ENCODE measurements at places on chromosomes 5 and 9. TPM values are rescaled to one million over a fixed set of nuclear protein-coding genes. Genes with fewer than 3 reads are reported as not detected.

FOXI1 gene
- not detected for total RNA-seq

CD274 gene
- 3.6 TPM for total RNA-seq

EIF4E1B gene
- total RNA-seq, result not detected

KCNMB1 gene
- not detected for total RNA-seq

NTRK2 gene
- 0.54 TPM for total RNA-seq

ABHD17B gene
- total RNA-seq, result 14.6 TPM

DNA sequence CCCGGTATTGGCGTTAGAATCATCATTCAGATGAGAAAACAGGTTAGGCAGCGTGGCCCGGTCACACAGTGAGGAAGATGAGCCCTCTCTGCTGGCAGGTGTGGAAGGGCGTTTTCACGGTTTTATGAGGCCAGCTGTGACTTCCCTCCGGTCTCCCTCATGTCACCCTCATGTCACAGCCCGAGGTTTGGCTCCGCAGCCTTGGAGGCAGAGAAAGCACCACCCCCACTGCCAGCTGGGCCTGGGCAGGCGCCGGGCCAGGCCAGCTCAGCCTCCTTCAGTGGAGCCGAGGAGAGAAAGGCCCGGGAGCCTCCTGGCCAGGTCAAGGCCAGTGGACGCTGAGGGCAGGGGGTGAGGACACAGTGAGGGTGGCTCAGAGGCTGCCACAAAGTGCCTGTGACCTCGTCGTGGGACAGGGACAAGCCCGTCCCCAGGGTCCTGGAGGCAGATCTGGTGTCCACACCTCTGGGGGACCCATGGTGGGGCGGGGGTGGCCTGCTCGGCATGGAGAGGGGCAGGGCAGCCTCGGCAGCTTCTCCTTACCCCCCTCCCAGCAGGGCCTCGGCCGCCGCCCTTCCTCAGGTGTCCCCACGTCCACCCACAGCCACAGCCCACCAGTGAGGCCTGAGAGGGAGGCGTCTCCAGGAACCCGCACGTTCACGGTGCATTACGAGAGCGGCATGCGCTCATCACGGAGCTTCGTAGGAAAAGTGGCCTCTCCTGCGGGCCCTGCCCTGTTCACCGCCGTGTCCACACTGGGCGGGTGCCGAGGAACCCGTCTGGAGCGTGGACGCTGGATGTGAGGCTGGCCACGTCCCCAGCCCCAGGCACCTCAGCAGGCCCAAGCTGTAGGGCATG lies 32.2 kb downstream of the EXD3 start:
- no peak for DNase-seq

DNA sequence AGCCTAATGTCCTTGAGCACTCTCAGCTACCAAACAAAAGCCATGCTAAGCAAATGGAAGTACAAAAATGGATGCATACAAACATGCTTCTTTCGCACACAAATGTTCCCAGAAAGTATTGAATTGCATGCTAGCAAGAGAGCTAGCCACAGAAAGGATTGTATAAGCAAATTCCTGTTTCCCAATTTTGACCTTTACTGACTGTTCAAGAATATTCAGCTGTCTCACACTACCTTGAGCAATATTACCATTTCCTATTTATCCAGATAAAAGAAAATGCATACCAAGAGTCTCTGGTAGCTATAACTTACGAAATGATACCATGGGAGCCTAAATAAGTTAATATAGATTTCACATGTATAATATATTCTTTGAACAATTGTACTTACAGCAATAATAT lies 264.6 kb downstream of the TMEM167A start:
- no peak for DNase-seq

GRCh38 chr5:171736976-171737891 lies 48.4 kb upstream of the SMIM23 start:
- no peak for DNase-seq

DNA sequence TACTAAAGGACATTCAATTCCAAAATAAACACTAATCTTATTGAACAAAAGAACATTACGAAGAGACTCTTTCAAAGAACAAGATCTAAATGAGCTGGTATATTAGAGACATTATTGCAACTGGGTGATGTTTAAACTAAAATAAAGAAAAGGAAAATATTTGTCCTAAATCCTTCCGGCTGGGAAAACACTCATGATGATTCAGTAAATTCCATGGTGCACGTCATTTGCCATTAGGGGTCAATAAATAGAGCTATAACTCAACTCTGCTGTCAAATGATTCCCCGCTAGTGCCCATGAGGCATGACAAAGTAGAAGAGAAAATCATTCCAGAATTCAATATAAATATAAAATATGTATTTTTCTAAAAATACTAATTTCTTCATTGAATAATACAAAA lies 565.5 kb upstream of the TUSC1 start:
- DNase-seq, result peak; percentile 69

DNA sequence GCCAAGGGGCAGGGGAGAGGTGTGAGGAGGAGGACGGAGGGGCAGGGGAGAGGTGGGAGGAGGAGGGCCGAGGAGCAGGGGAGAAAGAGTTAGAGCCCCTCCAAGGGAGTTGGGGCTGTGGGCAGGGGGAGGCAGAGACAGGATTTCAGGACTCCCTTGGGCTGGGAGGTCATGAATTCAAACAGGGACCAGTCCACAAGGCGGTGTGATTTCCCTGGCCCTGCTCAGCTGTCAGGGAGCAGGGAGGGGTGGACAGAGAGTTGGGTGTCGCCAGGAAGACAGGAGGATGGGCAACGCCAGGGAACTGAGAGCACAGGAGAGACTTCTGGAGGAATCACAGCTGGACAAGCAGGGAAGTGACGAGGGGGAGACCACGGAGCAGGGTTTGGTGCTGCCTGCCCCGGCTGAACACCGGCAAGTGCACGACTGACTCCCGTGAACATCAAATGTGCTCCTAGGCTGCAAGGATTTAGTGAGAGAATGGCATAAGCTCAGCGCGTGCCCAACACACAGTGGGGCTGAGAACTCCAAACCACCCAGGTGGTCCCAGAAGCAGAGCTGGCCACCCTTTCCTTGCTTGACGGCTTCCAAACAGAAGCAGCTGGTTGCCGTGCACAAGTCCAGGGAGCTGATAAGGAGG lies 17.8 kb upstream of the OLFM1 start:
- DNase-seq, result no peak

DNA sequence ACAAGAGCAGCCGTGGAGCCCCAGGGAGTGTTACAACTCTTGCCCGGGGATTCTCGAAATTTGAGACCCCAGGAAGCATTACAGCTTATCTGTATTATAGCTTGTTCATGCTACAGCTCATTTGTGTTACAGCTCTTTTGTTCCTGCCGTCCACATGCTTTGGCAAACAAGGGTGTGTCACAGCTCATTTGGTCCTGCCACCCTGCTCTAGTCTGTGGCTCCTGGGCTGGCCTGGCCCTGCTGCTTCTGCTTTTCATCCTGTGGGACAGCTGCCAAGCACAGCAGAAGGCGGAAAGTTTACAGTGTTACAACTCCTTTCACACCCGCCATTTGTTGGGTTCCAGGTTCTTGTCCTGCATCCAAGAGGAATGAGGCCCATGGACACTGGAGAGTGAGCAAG lies 685.0 kb downstream of the SLCO4C1 start:
- DNase-seq, result no peak

- no peak for DNase-seq
Measured at GRCh38 chr9:23044549-23044948, 597.9 kb downstream of the DMRTA1 start.

DNA sequence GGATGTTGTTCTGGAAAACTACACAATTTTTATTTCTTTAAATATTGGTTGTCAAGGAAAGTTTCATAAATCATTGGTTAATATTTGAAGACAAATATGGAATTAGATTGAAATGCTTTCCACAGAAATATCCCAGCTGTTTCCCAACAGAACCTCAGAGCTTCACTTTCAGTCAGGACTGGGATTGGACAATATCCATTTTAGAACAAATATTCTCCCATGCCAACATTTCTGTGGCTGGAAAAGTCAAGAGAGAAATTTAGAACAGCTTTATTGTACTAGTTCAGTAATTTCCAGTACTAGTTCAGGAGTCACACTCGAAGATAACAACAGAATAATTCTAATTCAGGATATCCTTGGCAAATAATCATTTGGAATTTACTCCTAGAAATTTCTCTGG lies 116.1 kb upstream of the TUT7 start:
- DNase-seq, result no peak

DNA sequence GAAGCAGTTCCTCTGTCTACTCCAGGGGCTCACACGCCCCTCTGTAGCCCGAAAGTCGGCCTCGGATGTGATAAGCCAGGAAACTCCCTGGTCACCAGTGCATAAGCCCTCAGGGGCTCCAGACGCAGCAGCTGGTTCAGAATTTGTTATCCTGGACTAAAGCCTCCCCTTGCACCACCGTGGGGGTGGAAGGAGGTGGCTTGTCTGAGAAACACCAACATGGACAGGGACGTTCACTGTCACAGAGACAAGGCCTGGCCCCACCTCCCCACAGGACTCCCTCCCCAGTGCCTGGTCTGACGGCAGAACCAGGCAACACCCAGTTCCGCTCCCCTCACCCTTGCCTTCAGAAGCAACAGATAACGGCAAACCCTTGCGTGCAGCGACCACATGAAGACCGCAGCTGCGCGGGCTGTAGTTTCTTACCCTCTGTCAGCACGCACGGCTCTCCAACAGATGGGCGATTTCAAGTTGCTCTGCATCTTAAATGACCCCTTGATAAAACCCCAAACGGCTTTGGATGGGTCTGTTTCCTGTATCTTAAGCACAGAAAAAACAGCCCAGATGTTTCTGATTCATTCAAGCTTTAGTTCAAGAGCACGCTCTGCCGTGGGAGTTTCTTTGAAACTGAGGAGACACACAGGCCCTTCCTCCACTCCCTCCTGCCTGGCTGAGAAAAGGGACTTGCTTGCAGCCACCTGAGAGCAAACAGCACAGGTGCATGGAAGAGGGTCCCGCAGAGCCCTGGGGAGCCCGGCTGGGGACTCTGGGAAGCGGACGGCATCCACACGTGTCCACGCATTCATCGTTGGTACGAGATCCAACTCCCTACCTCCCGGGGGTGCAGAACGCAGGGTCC lies 44.7 kb upstream of the NKD2 start:
- DNase-seq, result no peak

GRCh38 chr9:123375469-123376132 lies 19.6 kb downstream of the CRB2 start:
- no peak for DNase-seq

GRCh38 chr5:36701085-36701698 lies 94.8 kb downstream of the SLC1A3 start:
- no peak for DNase-seq

- no peak for DNase-seq
Measured at GRCh38 chr5:157306081-157306480, 40.2 kb downstream of the CYFIP2 start.

DNA sequence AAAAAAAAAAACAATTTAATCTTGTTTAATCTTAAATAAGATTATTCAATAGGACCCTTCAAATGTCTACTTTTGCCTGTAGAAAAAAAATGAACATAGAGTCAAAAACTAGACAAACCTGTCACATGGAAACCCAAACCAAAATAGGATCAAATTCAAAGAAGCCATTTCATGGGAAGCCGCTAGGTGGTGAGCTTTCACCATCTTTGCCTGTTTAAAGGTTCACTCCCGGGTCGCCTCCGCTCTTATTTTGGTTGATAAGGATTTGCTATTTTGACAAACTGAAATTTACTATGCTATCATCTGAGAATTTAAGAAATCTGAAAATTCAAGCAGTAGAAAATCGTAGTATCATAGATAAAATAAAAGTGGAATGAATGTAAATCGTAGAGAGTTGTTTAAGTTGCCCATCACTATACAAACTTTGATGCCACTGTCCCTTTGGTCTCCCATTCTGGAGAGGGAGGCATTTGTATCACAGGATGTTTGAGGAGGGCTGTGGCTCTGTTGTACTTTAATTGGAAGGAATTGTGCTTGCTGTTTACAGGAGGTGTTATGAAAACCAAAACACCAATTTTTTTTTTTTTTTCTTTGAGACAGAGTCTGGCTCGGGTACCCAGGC lies 43.5 kb upstream of the DNAH5 start:
- peak; percentile 60 for DNase-seq

- no peak for DNase-seq
Measured at GRCh38 chr5:9533096-9533495, 12.8 kb downstream of the SEMA5A start.

DNA sequence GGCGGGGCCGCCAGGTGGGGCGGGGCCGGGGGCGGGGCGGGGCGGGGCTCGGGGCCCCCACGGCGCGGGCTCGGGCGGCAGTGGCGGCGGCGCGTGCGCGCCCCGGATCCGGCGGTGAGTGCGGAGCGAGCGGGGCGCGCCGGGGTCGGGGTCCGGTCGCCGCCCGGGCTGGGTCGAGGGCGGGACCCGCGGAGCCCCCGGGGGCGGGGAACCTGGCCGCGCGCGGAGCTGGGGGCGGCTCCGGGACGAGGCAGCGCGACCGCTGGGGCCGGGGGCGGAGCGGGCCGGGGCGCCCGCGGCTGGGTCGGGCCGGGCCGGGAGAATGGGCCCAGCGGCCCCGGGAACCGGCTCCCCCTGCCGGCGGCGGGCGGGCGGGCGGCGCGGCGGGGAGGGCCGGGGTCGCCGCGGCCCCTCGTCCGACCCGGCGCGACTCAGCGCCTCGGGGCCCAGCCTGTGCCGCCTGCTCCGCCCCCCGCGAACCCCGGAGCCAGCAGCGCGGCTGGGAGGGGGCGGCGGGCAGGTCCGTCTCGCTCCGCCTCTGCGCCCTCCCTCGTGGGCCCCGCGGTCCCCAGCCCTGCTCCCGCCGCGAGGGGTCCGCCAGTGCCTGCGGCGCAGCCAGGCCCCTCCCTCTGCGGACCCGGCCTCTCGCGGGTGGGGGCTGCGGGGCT lies 3.1 kb downstream of the EGFL7 start:
- DNase-seq, result no peak

- peak; percentile 50 for DNase-seq
Measured at GRCh38 chr9:91758491-91758981, 191.5 kb downstream of the ROR2 start.

DNA sequence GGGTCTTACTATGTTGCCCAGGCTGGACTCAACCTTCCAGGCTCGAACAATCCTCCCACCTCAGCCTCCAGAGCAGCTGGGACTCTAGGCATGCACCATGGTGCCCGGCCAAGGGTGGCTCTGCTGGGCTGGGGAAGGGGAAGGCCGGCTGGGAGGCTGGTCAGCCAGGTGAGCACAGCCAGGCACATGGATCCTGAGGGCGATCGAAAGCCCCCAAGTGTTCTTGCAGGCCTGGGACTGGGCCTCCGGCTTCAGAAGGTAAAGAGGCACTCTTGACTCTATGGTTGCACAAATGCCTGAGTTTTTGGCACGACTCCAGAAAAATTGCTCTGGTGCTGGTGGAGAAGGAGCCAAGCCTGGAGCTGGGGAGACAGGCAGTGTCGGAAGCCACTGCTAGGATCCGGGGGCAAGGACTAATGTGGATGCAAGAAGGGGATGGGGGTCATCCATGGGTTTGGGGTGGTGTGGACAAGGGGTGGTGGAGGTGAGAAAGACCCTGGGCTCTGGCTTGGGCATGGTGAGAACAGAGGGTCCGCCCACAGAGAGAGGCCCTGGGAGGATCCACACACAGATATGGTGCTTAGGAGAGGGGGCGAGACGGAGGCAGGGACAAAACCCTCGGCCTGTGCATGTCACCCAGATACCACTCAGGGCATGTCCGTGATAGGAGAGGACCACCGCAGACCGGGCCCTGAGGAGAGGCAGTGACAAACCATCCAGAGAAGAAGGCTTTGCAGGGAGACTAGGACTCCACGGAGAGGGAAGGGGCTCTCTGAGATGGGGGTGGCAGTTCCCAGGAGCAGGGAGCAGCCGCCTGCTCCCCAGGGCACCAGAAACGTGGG lies 51.1 kb upstream of the COL5A1 start:
- no peak for DNase-seq

GRCh38 chr5:88130211-88130815 lies 138.3 kb downstream of the TMEM161B start:
- DNase-seq, result no peak

- DNase-seq, result no peak
Measured at GRCh38 chr9:4829969-4830368, 37.2 kb downstream of the RCL1 start.

Measured in Caki2 (cell line).